ENCODE measurements at places on chromosomes 7 and 10.

GRCh38 chr7:42143711-42144600, 93.1 kb downstream of the GLI3 start:
- no peak for DNase-seq

- DNase-seq: no peak
These were observed 13.4 kb downstream of the CHUK start for GRCh38 chr10:100216006-100216405.

DNA sequence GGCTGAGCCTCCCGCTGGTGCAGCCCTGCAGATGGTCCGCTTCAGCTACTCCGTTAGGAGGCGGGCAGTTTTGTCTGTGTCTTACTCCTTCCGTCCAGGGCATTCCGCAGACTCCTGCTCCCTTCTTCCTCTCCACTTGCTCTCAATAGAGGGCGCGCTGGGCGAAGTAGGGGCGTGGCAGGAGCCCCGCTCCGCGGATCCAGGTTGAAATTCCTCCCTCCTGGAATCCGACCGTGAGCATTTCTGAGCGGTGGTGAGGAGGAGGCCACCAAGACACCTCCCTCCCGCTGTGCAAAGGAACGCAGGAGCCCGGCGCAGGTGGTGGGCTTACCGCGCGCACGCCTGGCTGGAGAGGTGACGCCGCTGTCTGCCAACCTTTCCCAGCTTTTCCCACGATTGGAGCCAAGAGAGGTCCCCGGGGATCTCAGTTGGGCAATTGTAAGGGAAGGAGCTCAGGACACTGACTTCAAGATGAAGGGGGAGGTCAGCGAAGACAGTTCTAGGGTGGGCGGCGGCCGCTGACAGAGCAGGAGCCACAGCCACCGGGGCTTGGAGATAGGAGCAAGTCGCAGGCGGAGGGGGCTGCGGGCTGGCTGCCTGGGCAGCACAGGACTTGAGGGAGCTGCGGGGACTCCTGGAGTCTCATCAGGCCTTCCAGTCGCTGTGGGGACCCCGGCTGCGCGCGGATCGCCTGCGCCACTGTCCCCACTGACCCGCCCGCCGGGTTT, 1011.3 kb downstream of the XPNPEP1 start:
- DNase-seq: no peak

DNA sequence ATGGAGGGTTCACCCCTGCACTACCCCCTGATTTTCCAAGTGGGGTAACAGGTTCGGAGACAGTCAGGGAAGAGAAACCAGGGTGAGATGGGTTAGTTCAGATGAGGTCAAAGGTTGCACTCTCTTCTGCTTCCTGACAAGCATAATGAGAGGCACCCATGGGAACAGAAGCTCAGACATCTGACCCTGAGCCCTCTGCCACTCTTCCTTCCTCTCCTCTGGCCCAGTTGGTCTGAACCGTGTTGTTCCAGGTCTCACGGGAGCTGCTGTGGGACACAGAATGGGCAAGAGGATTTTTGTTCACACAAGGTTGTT, 38.4 kb downstream of the DNAJB12 start:
- no peak for DNase-seq

GRCh38 chr7:31002256-31002655, 38.5 kb downstream of the GHRHR start:
- no peak for DNase-seq

DNA sequence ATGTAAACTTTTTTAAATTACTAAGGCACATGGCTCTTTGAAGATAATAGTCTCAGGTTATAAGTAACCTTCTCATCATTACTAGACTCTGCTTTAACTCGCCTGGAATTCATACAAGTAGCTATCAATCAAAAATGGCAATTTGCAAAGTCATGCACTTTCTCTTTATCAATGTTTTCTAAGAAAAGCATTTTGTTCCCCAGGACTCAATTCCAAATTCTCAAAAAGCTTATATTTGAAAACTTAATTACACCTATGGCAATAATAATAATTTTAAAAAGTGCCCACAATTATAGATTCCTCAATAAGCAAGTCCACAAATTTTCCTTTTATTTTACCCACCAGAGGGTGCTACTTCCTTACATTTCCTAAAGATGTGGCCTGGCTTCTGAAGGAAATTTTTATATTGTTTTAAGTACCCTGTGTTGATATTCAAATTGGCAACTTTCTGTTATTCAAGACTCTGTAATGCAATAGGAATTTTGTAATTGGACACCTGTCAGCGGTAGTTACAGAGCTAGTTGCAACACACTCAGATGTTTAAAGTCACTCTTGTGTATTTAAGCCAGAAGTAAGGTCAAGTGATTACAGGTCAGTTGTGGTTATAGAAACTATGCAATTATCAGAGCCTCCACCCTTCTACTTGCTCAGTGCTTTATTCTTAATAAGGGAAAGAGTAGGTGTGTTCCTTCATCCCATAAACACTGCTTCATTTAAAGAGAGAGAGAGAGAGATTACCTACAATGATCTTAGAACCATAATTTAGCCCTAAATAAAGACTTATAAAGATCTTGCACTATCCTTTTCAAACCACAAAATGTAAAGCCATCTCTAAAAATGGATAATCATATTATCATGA, 47.1 kb upstream of the HYAL4 start:
- DNase-seq: no peak

DNA sequence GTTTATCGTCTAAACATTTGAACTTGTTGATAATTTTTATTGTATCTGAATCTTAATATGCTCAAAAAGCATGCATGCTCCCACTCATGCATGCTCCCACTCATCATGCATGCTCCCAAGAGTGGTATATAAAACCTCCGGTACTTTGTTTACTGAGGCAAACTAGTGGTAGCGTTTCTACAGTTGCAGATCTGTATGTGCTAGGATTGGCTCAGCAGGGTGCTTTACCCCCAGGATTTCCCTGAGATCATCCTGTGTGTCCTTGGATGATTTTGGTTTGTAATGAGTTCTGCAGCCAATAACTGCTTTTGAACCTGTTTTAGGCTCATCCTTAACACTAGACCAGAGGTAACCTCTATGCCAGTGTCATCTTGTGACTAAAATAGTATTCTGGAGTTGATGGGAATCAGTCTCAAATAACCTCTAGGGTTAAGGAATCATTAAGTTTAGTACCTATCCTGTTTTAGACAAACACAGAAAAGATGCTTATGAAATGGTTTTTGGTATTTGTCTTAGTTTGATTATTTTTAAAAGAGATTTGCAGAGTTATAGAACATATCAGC, 40.4 kb downstream of the PHTF2 start:
- no peak for DNase-seq

- DNase-seq: no peak
These were observed 88.8 kb downstream of the LHPP start for GRCh38 chr10:124550293-124551034.

- DNase-seq: no peak
These were observed 6.0 kb upstream of the REEP3 start for GRCh38 chr10:63515002-63515763.

GRCh38 chr10:22666287-22667092, 47.9 kb downstream of the PIP4K2A start:
- DNase-seq: peak; percentile 47

GRCh38 chr7:106523482-106523881, 137.5 kb downstream of the CCDC71L start:
- DNase-seq: no peak

DNA sequence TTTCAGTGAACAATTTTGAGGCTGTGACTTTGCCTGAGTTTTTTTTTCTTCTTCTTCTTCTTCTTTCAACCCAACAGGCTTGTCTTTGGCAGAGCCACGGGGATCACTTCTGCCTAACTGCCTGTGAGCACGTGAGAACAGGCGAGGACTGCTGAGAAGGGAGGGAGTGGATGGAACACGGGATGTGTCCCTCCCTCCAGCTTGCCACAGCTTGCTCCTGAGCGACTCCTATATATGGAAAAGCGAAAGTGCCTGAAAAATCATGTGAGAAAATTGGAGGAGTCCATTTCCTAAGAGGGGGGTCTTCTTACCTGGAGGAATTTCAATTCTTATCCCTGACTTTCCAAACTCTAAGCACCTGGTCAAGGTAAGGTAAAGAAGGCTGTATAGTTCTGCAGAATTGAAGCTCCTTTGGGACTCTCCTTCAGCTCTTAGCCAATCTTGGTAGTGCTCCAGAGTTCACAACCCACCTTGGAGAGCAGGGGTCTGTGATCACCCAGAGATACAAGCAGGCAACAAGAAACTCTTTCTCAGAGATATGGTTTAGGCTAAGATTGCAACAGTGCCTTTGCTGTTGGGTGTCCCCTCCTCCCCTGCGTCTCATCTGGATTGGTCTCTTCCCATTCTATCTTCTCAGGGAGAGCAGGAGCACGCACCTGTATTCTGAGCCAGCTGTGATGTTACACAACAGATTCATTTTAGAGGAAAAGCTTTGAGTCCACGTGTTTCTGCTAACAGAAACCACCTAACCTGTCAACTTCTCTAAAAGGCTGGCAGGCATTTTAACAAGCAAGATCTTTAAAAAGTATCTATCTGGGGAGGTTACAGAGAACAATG, at the start of gene MAT1A:
Gene MAT1A, minus strand, starts transcription at position 208 of the 837 bp plus-strand sequence. CDS start 235 bp downstream, outside the sequence.
- no peak for DNase-seq

DNA sequence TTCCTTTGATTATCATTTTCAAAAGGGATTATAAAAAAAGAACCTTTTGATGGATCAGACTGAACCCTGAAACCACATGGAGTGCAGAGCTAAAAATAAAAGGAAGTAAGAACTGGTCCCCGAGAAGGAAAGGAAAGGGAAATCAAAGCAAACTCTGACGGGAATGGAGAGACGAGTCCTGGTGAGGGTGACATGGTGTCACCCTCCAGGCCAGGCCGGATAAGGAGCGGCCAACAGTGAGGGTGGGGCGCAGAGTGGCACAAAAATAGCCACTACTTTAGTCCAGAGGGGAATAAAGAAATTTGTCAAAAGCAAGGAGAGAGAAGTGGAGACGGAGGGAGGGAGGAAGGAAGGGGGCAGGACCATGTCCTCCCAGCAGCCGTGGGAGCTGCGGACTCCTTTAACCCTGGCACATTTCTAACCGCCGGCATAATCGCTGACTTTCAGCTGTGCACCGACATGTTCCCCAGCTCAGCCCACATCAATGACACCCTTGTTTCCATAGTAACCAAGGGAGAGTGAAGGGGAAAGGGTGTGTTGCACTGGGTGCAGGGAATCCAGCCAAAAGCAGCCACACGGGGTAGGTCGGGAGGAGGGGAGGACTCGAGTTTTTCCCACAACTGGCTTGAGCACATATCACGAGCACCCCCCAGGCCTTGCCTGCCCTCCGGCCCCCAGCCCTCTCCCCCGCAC, 29.7 kb downstream of the TRIM8 start:
- peak; percentile 64 for DNase-seq

DNA sequence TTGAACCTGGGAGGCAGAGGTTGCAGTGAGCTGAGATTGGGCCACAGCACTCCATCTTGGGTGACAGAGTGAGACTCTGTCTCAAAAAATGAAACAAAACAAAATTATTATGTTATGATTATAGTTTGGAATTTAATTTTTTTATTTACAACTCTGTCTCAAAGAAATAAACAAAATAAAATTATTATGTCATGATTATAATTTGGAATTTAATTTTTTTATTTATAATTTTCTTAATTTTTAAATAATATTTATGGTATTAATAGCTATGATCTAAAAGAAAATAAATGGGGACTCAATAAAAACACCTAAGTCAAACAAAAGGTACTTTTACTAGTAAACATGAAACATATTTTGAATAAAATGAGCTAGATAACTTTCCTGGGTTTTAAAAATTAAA, 994.8 kb upstream of the GHITM start:
- no peak for DNase-seq

GRCh38 chr7:29598613-29599012, 35.0 kb downstream of the PRR15 start:
- DNase-seq: no peak

GRCh38 chr10:124734311-124735166, 9.6 kb downstream of the FAM53B start:
- no peak for DNase-seq

- DNase-seq: no peak
These were observed 177.8 kb downstream of the CSTF2T start for GRCh38 chr10:51521605-51522004.

- DNase-seq: no peak
These were observed 132.4 kb upstream of the FOXK1 start for GRCh38 chr7:4549681-4550080.

DNA sequence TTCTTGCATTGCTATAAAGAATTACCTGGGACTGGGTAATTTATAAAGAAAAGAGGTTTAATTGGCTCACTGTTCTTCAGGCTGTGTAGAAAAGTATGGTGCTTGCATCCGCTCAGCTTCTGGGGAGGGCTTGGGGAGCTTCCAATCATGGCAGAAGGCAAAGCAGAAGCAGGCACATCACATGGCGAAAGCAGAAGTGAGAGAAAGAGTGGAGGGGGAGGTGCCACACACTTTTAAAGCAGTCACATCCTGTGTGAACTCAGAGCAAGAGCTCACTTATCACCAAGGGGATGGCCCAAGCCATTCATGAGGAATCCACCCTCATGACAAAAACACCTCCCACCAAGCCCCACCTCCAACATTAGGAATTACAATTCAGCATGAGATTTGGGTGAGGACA, 303.5 kb downstream of the OTUD1 start:
- no peak for DNase-seq
